ENCODE measurements at places on chromosomes 1 and 21.

DNA sequence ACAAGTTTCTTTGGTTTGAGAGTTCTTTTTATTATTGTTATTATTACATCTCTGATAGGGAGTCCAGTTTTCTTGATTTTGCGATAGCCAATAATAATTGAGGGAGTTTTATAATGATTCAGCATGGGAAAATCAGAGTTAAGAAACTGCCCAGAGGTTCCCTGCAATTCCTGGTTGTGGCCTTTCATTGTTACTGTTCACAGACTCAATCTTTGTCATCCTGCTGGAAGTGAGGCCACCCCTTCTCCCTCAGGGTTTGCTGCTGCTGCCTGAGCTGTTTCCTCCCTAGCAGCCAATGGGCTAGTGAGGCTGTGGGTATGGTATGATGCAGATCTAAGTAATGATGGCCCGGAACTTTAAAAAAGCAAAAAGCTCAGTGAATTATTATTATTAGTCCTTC lies 50.2 kb upstream of the TACSTD2 start:
- no peak for DNase-seq

DNA sequence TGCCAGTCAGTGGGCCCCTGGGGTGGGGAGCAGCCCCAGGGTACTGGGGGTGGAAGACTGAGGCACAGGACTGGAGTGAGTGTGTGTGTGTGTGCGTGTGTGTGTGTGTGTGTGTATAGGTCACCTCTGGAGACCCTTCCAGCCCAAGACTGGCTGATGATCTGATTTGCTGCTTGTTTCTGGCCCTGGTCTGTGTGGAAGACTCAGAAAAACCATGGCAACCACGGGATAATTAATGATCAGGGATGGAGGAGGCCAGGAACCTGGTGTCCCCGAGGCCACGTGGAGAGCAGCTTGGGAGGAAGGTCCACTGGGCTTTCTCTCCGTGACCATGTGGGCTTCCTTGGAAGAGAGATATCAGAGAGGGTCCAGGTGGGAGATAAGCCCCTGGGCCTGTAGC lies 4.8 kb upstream of the ACTL8 start:
- DNase-seq, result no peak

DNA sequence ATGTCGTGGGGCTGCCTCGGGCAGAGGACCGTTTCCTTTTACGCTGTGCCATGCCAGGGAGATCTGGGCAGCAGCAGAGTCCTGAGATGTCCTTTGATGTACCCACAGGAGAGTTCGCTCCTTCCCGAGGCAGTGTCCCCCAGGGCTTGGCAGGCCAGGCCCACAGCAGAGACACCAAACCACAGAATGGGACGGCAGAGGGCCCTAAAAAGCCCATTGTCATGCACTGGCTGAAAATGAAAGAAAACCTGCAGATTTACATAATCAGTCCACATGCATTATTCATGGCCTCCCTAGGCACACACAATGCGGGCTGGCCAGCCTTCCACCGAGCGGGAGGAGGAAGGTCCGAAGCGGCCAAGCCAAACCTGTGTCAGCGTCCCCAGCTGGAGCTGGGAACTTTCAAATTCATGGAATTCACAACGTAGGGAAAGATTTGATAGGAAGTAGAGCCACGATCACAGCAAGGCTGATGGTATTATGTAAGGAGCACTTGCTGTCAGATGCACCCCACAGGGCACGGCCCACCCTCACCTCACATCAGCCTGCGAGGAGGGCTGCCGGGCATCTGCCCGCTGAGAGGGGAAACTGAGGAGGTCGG lies 25.3 kb upstream of the EFHD2 start:
- DNase-seq, result no peak

GRCh38 chr1:10495952-10496351 lies 21.2 kb downstream of the PEX14 start:
- DNase-seq, result no peak

DNA sequence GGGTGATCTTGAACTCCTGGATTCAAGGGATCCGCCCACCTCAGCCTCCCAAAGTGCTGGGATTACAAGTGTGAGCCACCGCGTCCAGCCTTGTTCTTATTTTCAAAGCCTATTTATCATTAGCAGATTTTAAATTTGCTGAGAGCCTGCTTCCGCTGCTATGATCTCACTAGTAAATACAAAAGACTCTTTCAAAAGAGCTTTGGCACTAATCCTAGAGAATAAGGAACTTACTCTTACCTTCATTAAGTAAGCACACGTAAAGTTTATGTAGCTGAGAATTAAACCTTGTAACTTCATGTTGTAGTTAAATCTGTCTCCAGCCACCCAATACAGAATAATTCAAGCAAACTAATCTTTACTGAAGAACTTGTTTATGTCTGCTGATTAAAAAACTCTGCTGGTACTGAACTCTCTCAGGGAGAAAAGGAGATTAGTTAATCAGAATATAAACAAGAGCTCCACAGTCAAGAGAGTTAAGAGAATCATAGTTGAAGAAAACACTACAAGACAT lies 72.3 kb downstream of the RUSC1 start:
- no peak for DNase-seq

DNA sequence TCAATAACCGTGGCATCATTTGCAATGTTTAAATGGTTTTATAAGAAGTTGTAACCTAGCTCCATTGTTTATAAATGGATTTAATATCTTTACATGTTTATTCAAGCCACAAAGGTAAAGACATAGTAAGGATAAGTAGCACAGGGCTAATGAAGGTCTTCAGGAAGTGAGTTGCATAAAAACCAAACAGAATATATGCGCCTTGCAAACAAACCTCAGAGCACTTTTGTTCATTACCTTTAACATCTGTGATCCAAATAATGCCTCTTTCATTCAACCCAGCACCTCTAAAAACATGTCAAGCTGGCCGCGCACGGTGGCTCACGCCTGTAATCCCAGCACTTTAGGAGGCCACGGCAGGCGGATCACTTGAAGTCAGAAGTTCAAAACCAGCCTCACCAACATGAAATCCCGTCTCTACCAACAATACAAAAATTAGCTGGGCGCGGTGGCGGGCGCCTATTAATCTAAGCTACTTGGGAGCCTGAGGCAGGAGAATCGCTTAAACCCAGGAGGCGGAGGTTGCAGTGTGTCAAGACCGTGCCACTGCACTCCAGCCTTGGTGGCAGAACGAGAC lies 25.3 kb downstream of the BRINP3 start:
- no peak for DNase-seq

GRCh38 chr1:176692431-176692830 lies 229.5 kb downstream of the PAPPA2 start:
- no peak for DNase-seq

DNA sequence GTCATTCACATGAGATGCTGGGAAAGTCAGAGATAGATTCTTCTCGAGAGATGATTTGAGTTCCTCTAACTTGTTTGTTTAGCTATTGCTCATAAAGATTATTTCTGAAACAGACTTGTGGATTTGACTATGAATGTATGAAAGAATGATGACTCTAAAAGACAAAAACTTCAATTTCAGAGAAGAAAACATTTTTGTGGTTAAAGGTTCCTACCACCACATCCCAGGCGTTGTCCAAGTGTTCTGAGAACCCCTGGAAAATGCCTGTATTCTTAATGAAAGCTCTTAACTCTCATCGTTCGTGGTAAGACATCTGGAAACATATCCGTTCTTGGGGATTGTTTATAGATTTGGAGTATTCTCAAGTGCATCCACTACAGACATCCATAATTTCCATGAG lies 228.7 kb downstream of the BARHL2 start:
- no peak for DNase-seq

DNA sequence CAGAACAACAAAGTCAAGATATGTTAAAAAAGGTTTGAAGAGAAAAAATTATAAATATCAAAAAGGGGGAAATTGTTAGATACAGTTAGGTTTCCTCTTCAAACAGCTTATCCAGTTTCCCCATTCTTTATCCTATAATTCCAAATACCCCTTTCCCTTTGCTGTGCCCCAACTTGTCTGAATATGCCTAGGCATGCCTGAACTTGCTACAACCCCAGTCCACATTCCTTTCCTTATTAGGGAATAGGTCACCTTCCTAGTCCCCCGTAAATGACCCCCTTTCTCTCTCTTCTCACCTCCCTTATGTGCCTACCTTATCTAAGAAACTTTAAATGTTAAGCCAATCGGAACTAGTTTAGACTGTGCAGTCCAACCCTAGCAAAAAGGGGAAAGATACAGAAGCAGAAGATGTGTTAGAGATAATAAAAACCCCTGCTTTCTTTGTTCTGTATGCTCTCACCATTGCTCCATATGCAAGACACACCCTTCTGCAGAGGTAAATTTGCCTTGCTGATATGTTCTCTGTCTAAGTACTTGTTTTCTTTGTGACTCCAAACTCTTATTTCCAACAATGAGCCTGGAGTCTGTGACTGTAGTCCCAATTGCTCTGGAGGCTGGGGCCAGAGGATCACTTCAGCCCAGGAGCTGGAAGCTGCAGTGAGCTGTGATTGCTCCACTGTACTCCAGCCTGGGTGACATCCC lies 810.1 kb downstream of the PLA2G4A start:
- DNase-seq, result no peak

- DNase-seq, result no peak
These were observed 7.0 kb downstream of the GPA33 start for GRCh38 chr1:167083066-167083665.

DNA sequence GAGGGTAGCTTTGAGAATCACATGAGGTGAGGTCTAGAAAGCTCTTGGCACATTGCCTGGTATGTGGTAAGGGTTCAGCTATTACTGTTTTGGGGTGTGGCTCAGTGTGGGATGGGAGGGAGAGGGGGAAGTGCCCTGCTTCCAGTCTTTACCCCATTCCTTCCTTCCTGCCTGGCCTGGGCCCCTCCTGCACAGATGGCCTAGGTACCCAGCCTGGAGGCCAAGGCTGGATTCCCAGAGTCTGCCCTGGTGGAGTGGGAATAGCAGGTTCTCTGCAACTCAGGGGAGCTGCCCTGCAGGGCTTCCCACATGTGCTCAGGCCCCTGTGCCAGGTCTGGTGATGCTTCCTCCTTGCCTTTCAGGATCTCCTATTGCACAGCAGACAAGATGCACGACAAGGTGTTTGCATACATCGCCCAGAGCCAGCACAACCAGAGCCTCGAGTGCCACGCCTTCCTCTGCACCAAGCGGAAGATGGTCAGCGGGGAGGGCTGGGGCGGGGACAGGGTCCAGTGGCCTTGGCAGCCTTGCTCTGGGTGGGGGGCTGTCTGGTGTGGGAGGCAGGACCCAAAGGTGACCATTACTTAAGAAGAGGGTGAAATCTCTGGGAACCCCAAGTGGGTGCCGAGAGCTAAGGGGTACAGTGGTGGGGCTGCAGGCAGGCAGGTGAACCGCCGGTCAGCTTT lies 13.5 kb downstream of the LDLRAP1 start:
- DNase-seq, result no peak

DNA sequence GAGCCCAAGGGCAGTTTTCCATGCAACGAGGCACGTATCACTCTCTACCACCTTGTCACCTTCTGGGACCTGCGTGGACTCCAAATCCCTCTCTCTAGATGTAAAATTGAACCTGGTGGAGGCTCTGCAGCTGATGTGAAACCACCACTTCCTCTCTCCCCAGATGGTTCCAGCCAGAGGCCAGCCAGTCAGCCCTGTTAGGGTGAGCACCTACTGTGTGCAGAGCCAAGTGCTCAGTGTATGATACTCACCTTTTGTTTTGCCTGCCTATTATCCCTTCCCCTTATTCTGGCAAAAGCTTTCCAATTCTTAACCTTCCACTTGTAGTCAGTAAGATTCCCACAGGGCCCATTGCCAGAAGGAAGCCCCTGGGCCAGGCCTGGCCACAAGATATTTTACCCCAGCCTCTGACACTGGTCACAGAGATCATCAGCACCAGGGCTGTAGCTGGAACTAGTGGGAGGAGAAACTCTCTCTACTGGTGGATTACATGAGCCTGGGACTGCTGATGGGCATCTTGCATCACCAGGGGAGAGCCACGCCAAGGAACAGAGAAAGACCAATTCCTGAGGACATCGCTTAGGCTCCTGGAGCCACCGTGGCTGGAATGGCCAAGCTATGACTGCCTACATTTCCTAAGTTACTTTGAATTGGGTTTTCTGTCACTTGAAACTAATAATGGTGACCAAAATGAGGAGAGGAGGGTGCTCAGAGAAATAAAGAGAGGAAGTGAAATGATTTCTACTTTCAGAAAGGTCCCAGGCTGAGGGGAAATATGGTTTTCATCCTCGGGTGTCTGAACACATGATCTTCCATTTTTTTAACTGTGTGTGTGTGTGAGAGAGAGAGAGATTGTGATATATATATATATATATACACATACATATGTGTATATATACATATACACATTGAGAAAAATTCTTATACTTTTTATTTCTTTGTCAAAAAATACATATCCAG lies 26.6 kb upstream of the RD3 start:
- no peak for DNase-seq

DNA sequence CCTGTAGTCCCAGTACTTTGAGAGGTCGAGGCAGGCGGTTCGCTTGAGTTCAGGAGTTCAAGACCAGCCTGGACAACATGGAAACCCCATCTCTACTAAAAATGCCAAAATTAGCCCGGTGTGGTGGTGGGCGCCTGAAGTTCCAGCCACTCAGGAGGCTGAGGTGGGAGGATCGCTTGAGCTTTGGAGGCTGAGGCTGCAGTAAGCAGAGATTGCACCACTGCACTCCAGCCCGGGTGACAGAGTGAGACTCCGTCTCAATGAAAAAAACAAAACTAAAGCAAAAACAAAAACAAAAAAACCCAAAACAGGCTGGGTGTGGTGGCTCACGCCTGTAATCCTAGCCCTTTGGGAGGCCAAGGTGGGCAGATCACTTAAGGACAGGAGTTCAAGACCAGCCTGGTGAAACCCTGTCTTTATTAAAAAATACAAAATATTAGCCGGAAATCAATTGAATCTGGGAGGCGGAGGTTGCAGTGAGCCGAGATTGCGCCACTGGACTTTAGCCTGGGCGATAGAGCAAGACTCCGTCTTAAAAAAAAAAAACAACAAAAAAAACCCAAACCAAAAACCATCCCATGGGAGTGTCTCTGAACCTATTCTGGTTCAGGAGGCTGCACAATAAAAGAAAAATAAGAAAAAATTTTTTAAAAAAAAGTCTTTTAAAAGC lies 1.7 kb upstream of the CGN start:
- no peak for DNase-seq

DNA sequence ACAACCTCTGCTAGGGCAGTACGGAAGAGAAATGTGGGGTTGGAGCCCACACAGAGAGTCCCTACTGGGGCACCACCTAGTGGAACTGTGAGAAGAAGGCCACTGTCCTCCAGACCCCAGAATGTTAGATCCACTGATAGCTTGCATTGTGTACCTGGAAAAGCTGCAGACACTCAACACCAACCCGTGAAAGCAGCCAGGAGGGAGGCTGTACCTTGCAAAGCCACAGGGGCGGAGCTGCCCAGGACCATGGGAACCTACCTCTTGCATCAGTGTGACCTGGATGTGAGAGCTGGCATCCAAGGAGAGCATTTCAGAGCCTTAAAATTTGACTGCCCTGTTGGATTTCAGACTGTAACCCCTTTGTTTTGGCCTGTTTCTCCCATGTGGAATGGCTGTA lies 85.5 kb downstream of the USP25 start:
- DNase-seq, result no peak

DNA sequence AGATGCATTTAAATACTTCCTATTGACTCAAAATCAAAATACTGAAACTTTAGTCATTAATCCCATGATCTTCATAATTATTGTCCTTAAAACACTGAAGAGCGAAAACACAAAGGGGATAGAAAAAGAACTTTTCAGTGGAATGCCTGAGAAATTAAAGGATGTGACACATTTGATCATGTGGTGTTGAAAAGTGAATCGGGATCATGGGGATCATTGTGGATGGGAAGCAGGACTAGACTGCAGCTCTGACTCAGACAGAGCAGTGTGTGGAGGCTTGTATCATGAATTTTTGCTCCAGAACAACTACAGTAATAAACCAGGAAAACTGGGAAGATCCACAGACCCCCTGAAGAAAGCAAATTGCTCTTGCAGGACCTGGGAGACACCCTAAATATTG lies 161.1 kb upstream of the CXADR start:
- no peak for DNase-seq

GRCh38 chr1:90325168-90325567 lies 330.3 kb downstream of the ZNF326 start:
- DNase-seq, result no peak

Data from amniotic stem cell (primary cell).